ENCODE measurements at places on chromosomes 13 and 19.

- no peak for DNase-seq
These were observed 10.6 kb downstream of the CD70 start for GRCh38 chr19:6580313-6580712.

- no peak for DNase-seq
These were observed 194.2 kb downstream of the RGCC start for GRCh38 chr13:41651413-41652058.

GRCh38 chr19:38577826-38578225 is 39.9 kb downstream of the MAP4K1 start:
- DNase-seq: no peak

DNA sequence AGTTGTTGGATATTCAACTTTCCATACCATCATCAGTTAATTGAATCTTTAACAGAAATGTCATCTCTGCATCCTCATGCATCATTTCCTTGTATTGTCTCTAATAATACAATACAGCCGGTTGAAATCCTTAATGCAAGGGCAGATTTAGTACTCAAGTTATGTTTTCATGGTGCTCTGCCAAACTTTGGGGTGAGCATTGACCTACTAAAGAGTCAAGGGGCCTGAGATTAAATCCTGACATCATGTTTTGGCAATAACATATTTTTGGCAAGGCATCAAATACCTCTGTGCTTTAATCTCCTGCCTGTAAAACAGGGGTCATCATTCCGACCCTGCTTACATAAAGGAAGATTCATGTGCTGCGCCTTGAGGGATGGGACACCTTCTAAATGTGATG is 42.7 kb upstream of the ABCC4 start:
- no peak for DNase-seq

GRCh38 chr13:113155201-113155600 is 3.2 kb upstream of the PROZ start:
- no peak for DNase-seq

DNA sequence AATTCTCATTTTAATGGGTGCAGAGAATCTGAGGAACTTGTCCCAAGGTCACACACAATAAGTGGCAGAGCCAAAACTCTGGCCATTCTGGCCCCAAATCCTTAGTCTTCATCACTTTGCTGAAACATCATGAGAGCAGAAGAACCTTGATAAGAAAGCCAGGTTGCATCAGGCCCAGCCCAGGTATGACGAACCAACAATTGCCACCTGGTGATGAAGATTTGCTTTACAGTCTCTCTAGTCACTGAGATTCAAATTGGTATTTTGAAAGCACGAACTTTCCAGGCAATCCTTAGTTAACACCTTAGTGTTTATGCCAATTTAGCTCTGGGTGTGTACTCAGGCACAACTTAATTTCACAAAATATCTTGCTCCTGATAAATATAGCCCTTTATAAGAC is 502.7 kb upstream of the HTR2A start:
- no peak for DNase-seq

GRCh38 chr13:25732111-25732865 is 319.5 kb downstream of the SHISA2 start:
- DNase-seq: no peak

GRCh38 chr19:51203916-51204315 is 21.0 kb upstream of the CD33 start:
- no peak for DNase-seq

DNA sequence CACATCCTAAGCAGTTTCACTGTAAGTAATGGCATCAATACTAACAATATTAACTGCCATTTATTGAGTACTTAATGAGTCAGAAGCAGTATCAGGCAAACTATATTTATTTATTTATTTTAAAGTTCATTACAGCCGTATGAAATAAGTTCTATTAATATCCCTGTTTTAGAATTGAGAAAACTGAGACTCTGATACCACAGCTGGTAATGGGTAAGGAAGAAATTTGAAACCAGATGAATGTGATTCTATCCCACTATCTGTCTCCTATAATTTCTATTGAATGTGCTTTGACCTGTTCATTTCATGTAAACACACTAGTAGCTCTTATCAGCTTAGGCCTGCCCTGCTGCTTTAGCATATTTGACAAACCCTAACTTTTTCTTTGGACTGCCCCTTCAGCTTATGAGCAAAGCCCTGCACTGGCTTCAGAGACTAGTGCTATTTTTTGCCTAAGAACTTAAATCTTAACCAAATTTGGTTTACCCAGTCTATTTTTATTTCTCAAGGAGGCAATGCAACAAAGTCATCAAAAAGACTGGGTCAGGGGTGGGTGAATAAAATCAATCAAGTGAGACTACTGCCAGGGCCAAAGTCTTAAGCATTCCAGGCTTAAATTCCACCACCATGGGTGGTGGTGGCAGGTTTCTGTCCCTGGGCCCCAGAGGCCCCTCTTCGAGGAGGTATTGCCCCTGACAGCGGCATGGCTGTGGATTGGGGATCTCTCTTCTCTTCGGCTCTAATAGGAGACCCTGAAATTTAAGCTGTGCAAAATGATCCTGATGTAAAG is 143.4 kb downstream of the DLEU7 start:
- DNase-seq: no peak

- DNase-seq: no peak
These were observed 1.9 kb downstream of the PTPRS start for GRCh38 chr19:5338656-5339197.

DNA sequence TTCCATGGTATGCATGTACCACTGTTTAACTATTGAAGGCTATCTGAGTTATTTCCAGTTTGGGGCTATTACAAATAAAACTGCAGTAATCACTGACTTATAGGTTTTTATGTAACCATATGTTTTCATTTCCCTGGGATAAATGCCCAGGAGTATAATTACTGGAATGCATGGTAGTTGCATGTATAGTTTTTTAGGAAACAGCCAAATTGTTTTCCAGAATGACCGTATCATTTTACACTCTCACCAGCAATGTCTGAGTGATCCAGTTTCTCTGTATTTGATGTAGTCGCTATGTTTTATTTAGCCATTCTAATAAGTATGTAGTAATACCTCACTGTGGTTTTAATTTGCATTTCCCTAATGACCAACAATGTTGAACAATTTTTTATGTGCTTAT is 42.0 kb downstream of the CYSLTR2 start:
- DNase-seq: no peak

DNA sequence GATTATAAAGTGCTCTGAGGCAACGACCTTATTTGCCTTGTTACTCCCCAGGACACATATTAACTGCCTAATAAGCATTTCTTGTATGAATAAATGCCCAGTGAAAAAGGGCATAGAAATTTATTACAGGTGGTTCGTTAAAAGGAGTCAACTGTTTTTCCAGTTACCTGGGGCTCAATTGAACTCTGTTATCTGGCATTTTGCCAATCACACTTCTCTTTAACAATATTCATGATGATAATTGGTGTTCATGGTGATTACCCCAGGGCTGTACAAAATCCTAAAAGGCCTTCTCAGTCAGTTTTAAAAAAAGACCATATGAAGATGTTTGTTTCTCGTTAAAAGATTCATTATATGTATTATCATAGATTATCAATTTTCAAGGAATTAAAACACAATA is 57.1 kb downstream of the KL start:
- no peak for DNase-seq

GRCh38 chr19:6044056-6044805 is 66.1 kb downstream of the RFX2 start:
- no peak for DNase-seq

DNA sequence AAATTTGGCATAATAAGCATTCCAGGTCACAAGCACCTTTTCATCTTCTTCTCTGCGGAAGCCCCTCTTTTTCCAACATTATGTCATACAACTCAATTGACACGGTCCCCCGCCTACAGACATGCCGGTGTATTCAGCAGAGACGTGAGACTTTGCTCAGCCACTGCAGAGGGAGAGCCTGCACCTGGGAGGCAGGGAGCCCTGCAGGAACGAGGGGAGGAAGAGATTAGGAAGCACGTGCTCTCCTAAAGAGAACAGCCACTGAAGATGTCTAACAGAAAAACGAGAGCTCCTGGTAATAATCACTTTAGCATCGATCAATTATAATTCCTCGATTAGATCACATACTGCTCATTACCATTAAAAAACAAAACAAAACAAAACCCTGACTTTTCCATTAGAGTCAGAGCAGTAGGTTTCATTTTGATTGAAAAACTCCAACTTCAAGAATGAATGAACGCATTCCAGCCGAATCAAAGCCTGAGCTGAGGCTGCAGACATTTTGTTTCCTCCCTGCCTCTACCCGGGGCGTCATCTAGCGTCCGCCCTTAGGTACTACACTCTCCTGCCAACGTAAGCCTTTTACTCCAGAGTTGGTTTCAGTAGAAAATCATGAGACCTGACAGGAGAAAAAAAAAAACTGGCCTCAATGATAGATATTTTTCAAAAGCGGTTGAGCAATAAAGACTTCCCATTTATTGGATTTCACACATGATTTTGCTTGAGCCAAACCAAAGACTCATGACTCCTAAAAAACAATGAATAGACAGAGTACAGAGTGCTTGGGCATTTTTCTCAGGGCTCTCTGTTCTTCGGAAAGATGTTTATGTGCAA is 194.5 kb downstream of the KATNAL1 start:
- peak; percentile 36 for DNase-seq

GRCh38 chr19:3837332-3837731 is 31.5 kb downstream of the ZFR2 start:
- DNase-seq: no peak

DNA sequence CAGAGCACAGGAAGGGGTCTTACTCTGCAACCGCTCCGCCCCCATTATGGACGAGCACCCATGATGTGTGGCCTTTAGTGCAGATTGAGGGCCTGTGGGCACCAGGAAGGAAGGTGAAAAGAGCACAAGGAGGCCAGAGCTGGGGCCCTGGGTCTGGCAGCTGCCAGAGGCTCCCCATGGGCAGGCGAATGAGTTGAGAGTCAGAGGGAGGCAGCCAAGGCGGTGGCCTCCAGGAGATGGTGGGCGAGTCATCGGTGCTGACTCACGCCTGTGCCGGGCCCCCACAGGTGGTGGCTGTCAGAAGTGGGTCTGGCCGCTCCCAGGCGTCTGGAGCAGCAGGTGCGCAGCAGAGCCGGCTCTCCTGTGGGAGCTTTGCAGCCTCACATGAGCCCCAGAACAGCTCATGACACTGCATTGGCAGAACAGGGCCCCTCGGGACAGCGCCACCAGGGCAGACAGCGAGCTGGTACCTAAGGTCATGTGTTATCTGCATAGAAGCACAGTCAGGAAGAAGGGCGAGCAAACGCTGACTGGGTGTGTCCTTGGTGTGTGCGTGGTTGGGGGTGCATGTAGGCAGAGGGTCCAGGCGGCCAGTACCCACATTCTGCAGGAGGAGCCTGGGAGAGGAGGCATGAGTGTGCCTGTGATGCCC is 68.8 kb downstream of the CHST8 start:
- DNase-seq: no peak

DNA sequence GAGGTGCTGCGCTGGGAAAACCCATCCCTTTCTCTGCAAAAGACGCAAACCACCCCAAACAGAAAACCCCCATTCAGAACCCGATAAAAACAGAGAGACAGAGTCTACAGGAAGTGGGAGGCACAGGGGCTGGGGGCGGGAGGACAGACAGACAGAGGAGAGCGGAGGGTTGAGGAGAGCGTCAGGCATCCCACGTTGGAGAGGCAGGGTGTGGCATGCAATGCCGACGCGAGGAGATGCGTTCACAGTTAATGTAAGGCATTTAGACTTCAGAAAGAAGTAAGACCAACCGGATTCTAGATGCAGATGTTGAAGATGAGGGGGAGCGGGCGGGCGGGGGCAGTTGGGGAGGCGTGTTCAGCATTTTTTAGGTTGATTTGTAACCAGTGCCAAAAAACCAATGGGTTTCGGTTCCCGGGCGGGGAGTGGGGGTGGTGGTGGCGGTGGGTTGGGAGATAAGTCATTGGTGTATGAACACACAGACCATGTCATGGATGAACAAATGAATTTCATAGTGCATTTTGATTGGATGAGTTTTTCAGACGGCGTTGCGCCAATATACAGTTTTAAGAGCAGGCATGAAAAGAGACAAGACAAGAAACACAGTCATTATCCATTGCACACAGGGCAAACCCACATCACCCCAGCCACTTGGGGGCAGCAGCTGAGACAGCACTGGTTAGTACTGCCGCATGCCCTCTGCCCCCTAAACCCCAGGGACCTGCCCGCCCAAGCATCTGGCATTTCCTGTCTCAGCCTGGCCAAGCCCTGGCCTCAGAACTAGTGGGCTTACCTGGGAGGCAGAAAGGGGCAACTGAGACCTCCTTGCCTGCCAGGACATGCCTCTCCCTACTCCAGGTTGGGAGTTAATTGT is 91.3 kb downstream of the IER2 start:
- DNase-seq: no peak

GRCh38 chr19:42239544-42240220 is 2.7 kb downstream of the GSK3A start:
- DNase-seq: no peak

- DNase-seq: no peak
These were observed 5.9 kb upstream of the GDF15 start for GRCh38 chr19:18379803-18380747.

- DNase-seq: no peak
These were observed 45.8 kb upstream of the UFM1 start for GRCh38 chr13:38303816-38304320.

GRCh38 chr19:56751078-56751489 is 79.5 kb upstream of the ZNF835 start:
- DNase-seq: no peak

DNA sequence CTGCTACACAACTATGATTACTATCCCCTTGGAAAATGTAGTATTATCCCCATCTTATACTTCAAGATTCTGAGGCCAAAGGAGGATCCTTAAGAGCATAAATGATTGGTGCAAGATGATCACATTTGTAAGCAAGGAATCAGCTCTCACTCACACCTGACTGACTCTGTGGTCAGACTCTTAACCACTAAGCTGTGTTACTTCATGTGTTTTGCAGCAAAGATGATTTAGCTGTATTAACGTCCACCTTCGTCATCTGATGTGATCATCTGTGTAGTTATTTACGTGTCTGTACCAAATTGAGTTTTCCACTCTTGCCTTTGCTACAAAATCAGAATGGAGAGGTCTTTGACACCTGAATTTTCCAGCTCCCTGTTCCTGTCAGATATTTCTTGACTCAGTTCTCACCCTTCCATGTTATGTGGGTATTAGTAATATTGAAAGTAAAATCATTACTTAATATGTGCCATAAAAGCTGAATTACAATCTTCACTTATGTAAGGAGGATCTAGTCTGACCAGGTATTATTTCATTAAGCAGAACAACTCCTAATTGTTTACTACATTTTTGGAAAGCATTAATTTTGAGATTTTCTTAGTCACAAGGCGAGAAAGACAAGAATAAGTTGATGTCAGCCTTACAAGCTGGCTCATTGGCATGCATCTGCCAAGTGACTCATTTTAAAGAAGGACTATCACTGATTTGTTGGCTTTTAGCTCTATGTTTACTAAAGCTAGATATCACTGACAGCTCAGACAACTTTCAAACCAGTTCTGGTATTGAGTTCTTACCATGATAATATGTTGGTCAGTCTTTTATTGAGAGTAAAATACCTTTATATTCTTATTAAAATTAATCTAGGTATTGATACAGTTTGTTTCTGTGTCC is 1279.8 kb upstream of the PCDH9 start:
- no peak for DNase-seq

- DNase-seq: no peak
These were observed 25.4 kb upstream of the SCEL start for GRCh38 chr13:77510156-77510555.
